ENCODE measurements at places on chromosomes 13 and 19.
A peak's percentile ranks its signal among the peaks of the same experiment; 100 is the strongest.

DNA sequence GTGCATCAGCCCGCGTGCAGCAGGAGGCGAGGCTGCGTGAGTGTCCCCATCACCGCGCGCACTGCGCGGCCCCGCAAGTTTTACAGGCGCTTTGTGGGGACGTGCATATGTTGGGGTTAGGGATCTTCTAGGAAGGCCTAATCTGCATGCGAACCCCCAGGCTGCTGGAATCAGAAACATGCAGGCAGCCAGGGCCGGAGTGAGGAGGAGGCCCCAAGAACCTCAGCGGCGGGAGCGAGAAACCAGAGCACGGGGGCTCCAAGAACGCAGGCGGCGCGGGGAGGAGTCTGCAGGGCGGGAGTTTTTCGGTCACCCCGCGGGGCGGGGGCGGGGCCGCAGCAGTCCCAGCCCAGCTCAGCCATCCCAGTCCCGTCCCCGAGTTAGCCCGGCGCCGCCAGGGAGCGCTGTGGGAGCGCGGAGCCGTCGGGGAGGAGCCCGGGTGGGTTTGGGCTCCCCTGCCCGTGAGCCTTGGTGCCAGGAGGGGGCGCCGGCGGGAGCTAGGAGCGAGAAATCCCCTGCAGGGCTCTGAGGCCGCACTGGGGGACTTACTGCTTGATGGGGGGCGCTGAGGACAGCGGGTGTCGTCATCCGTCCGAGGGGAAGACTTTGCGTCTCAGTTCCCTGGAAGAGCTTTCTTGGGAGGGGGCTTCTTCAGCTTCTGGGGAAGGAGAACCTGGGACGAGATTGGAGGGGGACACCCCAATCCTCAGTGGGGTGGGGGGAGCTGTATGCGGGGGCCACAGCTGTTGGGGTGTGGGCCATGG lies 933 bp upstream of the NRTN start:
- peak; percentile 98 for DNase-seq

DNA sequence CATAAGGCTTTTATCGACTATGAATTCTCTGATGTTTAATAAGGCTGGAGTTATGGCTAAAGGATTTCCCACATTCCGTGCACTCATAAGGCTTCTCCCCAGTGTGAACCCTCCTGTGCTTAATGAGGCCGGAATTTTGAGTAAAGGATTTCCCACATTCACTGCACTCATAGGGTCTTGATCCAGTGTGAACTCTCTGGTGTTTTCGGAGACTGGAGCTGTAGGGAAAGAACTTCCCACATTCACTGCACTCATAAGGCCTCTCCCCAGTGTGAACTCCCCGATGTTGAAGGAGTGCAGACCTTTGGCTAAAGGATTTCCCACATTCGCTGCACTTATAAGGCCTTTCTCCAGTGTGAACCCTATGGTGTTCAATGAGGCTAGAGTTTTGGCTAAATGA lies 7.4 kb downstream of the ZNF154 start:
- no peak for DNase-seq

GRCh38 chr19:16085115-16085514 lies 8.8 kb downstream of the TPM4 start:
- DNase-seq: no peak

DNA sequence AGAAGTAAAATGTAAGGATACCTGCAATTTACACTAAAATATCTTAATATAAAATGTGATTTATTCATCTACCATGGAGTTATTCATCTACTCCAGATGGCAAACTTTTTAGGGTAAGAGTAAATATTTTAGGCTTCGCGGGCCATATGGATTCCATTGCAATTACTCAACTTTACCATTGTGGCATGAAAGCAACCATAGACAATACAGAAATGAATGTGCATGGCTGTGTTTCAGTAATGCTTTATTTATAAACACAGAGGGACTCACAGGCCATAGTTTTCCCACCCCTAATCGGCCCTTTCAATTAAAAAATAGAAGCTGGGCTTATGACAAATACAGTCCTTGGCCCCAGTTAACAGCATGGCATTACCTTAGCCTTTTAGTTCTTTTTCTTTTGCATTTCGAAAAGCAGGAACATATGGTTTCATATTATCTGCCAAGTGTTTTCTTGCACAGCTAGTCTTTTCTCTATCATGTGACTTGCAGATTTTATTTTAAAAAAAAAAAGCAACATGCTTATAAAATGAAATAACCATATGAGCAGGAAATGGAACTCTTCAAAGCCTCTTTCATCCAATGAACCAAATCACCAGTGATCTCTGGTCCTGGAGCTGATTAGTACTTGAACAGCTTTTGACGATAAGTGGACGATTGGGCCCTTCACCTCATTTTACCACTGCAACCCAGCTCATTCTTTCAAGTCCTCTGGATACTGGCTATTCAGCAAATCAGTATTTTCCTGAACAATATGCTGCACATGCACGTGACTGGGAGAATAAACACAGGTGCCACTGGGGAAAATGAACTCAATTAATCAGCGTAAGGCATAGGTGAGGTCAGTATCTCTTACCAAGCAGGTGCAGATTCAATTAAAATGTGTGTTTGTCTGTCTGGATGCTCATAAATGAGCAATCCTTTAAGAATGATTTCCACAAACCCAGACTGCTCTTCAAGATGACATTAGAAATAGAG lies 63.9 kb downstream of the LHFPL6 start:
- no peak for DNase-seq

DNA sequence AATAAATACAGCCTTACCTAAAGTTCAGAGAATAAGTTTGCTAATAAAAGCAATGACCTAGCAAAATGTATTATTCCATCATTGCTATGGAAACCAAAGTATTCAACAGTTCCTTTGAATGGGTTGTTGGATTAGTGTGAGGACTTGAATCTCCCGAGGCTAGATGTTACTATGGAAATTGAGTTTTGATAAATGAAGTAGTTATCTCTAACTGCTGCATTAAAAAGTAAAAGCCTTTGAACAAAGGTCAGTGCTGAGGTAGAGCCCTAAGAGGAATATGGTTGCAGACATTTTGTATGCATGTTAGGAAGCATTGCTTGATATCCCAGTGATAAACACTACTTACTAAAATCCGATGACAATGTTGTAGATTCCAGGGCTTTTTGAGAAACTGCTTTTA lies 6.2 kb downstream of the KLF5 start:
- no peak for DNase-seq

GRCh38 chr13:39955560-39955959 lies 300.1 kb downstream of the COG6 start:
- no peak for DNase-seq

DNA sequence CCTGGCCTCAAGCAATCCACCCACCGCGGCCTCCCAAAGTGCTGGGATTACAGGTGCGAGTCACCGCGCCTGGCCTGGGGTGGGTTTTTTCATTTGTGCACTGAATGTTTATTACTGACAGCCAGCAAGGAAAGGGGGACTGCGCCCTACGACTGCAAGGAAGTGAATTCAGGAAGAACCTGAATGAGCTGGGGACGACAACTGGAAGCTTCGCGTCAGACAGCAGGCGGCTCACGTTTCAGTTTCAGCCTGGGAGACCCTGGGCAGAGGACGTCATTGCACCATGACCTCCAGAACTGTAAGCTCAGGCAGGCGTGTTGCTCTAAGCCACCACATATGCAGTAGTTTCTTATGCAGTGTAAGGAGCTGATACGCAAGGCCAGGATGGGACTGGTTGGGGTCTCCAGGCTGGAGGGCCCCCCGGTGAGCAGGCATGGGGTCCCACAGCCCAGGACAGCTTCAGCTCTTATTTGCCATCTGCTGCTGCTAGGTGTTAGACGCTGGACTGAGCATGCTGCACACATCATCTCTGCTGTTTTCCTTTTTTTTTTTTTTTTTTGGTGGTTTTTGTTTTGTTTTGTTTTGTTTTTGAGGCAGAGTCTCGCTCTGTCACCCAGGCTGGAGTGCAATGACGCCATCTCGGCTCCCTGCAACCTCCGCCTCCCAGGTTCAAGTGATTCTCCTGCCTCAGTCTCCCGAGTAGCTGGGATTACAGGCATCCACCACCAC lies 66.6 kb downstream of the GADD45B start:
- no peak for DNase-seq

DNA sequence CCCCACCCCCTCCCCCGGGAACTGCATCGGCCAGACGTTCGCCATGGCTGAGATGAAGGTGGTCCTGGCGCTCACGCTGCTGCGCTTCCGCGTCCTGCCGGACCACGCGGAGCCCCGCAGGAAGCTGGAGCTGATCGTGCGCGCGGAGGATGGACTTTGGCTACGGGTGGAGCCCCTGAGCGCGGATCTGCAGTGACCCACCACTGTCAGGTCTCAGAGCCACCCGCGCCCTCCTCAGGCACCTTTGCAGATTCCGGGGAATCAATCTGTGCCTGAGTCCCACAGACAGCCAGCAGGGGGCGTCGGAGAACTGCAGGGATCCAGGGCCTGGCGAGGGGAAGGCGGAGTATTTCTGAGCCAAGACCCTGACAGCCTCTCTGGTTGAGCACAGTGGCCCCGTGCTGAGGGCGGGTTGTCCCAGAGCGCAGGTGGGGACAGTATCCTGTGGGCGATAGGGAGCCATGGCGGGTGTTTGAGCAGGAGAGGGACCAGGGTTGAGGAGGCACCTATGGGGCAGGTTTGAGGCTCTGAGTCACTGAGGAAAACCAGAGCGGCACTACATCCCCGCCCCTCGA lies 30.4 kb upstream of the CYP4F8 start:
- DNase-seq: peak; percentile 89

- no peak for DNase-seq
Measured at GRCh38 chr13:32403108-32403507, 24.8 kb downstream of the N4BP2L1 start.

DNA sequence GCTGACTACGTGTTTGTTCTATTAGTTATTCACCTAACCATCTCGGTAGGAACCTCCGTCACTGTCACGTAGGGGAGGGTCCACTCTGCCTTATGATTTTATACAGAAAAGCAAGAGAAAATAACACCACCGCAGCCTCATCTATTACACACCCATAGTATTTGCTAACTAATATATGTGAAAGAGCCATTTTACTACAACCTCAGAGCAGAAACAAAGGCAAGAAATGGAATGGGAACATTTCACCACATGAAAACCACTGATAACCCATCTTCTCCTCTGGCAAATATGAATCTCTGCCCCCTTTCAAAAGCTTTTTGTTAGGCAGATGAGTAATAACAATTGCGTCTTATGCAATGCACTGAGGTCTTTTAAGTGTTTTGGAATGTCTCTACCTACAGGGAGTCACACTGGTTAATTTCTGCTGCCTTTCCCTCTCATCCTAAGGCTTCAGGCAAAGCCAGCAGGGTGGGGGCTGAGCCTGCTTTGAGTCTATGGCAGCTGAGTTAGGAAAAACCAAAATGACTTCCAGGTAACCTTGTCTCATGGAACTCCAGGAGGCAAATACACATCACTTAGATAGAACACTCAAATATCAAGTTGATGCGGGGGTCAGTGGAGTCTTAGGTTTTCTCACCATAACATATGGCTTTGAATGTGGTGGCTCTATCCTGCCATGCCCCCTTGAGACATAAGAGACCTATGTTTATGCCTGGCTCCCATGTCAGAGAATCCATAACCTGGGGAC lies 15.0 kb downstream of the TSHZ3 start:
- no peak for DNase-seq

- no peak for DNase-seq
Measured at GRCh38 chr13:102401265-102401664, 583 bp downstream of the FGF14 start.

- DNase-seq: no peak
Measured at GRCh38 chr19:19537075-19538048, 703 bp upstream of the CILP2 start.

GRCh38 chr19:8601796-8602195 lies 8.7 kb downstream of the ADAMTS10 start:
- no peak for DNase-seq

GRCh38 chr19:3434630-3435553 lies 45.4 kb downstream of the SMIM24 start:
- DNase-seq: peak; percentile 98

DNA sequence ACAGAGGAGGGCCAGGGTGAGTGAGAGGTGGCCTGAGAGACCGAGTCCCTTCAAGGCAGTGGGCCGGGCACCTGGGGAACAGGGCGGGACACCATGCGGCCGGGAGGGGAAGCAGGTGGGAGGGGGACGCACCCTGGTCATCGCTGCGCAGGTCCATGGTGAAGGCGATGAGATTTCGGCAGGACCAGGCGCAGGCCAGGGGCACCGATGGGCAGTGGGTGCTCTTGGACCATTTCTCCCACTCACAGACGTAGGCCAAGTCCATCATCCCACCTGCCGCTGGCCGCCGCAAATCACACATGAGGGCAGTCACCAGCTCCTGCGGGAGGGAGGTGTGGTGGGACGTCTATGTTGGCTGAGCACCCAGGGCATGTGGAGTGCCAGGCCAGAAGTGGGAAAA lies 2.2 kb downstream of the MED16 start:
- no peak for DNase-seq

DNA sequence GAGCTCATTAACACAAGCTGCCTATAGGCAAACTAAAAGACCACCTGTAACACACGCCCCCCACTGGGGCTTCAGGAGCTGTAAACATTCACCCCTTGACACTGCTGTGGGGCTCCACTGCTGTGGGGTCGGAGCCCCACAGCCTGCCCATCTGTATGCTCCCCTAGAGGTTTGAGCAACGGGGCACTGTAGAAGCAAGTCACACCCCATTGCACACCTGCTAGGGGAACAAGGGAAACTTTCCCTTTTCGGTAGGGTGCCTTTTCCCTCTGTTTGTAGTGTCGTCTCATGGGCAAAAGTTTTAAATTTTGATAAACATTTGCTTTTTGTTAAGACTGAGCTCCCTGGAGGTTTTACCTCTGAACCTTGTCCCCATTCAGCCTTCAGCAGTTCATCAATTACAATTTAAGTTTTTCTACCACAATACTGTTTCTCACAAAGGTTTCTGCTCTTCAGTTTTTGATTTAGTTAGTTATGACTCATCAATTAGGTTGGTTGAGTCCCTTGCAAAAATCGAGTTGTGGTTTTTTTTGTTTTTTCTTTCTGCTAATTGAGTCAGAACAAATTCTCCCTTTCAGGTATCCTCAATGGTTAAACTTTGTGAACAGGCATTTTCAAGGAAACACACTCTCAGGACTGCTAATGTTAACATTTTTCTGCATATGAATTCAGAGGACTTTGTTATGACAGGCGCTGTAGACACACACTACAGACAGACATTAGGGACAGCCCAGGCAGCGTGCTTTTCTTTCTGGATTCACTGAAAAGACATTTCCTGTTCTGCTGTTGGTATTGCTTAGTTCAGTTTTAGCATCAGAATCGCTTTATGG lies 35.1 kb downstream of the ZNF433 start:
- DNase-seq: no peak

DNA sequence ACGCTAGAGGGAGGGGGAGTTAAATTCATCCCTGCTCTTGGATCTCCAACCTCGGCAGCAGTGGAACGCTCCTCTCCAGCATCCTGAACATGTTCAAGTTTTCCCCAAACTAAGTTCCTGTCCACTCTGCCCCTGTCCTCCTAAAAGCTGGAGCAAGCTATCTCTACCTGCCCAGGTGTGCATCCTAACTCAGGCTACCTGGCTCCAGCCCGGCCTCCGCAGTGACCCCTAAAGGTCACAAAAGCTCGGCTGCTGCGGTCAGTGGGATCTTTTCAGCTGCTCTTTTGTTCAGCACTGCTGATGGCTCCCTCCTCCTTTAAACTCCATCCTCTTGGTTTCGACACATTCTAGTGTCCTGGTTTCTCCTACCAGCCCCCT lies 1.4 kb downstream of the DCUN1D2 start:
- DNase-seq: no peak

- DNase-seq: peak; percentile 75
Measured at GRCh38 chr13:98507282-98507797, 69.6 kb downstream of the STK24 start.

- DNase-seq: no peak
Measured at GRCh38 chr13:31962731-31963370, 68.7 kb upstream of the FRY start.

- DNase-seq: no peak
Measured at GRCh38 chr19:33706631-33707030, 84.9 kb downstream of the CHST8 start.
